Stimulated activated CD8-positive, alpha-beta memory T cell treated with anti-CD3 and anti-CD28 coated beads, Interleukin-15, amount 100 ng/mL, for 24 hours (primary cell): ENCODE measurements at places on chromosomes 11 and 22.
A peak's percentile ranks its signal among the peaks of the same experiment; 100 is the strongest.

GRCh38 chr11:7604331-7604955 is 68.9 kb downstream of the CYB5R2 start:
- DNase-seq, result no peak

- no peak for DNase-seq
Measured at GRCh38 chr11:18013790-18014507, 1.1 kb upstream of the SERGEF start.

DNA sequence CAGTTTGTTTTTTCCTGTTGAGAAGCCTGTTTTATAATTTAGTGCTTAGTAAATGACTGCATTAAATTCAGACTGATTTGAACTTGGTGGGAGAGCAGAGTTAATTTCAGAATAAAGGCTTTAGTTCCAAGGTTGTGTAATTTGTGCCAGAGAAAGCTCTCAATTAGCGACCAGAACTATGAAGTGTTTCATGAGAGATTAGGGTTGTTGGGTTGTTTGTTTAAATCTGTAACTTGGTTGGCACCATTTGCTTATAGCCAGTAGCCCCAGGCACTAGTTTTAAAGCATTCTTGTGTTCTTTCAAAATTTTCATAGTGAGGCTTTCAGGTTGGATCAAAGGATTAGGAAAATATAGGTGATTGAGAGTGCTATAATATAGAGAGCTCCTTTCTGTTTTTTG is 25.5 kb downstream of the UVRAG start:
- no peak for DNase-seq

- no peak for DNase-seq
Measured at GRCh38 chr11:118757876-118758399, 33.0 kb downstream of the DDX6 start.

- no peak for DNase-seq
Measured at GRCh38 chr11:10720881-10721376, 27.4 kb upstream of the IRAG1 start.

GRCh38 chr11:27380771-27381170 is 17.8 kb upstream of the CCDC34 start:
- DNase-seq, result no peak

- DNase-seq, result no peak
Measured at GRCh38 chr11:90737444-90738050, 514.7 kb upstream of the CHORDC1 start.

DNA sequence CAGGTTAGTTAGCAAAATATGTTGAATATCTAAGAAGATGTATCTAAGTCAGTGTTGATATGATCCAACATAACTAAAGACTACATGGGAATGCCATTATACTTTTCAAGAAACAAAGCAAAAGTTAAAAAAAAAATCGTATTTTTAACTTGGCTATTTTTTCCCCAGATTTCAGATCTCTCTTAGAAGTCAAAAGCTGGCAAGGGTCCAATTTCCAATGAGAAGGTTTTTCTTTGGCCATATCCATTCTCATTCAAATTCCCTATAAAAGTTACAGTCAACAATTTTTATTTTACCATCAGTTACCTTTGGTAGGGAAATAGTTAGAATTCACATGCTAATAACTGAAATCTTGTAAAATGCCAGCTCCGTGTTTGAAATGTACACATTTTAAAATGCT is 70.5 kb upstream of the FAT3 start:
- DNase-seq, result no peak

DNA sequence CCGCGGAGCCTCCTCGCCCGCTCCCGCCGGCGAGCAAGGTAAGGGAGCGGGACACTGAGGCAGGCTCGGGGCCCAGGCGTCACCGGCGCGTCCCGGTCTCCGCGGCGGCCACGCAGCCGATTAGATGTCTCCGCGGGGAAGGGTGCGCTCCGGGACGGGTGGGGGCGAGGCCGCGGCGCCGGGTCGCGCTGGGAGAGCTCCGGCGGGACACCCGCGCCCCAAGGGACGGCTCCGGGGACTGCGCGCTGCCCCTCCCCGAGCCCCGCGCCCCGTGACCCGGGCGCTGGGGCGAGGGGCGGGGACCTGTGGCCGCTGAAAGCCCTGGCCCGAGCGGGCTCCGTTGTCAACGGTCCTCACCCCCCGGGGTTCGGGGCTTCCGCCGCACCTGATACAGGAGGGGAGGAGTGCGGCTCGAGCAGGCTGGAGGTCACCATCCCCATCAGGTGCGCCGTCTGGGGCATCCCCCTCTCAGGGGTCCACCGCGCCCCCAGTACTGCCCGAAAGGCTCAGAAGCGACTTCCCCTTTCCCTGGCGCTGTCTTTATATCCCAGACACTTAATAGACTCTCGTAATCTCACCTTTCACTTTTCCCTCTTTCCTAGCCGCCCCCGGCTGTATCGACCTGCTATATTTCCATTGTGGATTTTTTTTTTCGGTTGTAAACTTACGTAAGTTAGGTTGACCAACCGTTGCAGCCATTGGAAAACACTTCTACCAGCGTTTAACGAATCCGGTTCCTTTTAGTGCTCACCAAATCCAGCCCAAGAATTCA is 573 bp downstream of the PPFIA1 start:
- DNase-seq, result peak; percentile 6

GRCh38 chr22:22838148-22838786 is 49.3 kb upstream of the IGLL5 start:
- DNase-seq, result no peak

DNA sequence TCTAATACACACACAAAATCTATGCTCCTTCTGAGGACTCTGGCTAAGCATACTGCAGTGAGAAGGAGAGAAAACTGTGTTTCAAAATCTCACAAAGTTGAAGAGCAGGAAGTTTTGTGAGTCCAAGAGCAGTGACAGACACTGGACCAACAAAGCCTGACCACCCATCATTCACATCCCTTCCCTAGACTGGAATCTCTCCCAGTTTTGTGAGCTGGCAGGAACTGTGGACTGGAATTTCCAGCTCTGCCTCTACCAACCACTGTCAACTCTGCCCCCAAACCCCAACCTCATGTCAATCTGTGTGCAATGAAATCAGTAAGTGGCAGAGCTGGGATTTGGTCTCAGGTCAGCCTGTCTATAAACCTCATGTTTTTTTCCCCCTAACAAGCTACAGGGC is 112.6 kb downstream of the ARL14EP start:
- DNase-seq, result no peak

DNA sequence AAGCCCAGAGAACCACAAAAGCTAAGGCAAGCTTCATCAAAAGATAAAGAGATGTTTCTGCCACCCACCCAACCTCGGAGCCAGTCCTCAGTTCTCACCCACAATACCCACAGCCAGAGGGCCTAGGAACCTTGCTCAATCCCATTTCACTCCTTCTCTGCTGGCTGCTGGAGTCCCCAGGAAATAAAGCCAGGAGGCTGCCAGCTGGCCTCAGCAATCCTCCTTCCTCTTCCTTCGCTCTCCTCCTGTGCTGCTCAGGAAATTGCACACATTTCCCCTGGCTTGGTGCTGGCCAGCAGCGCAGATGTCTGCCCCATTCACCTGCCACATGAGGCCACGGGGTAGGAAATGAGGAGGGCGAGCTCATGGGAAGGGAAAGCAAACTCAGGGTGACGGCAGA is 91.8 kb upstream of the LDLRAD3 start:
- DNase-seq, result no peak

DNA sequence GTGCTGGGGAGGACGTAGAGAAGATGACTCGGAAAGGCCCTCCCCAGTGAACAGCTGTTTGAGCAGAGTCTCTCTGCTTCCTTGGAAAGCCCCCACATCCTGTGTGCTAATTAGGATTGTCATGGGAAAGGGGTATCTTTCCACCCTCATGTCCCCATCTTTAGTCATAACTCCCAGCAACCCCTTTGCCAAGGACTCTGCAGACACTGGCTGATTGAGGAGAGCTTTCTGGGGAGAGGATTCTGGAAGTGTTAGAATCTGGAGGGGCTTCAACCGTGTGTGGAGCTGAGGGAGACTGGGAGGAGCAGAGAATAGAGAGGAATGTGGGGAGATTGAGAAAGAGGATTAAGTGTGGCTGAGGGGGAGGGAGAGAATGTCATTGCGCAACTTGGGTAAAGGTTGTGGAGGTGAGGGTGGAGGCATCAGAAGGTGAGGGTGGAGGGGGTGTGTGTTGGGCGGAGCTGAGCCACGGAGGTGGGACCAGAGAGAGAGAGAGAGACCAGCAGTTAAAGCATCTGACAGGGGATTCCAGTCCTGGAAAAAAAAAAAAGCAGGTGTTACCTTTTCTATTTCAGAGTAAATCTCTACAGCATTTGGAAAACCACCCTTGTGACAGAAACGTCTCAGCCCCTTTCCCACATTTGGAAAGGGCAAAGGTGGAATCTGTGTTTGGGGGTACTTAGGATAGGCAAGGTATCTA is 2.2 kb downstream of the DTX4 start:
- no peak for DNase-seq
